Renal cortical epithelial cell (primary cell): ENCODE measurements at places on chromosomes 7 and 10. TPM values are rescaled to one million over a fixed set of nuclear protein-coding genes. Genes with fewer than 3 reads are reported as not detected.

- no peak for DNase-seq
Observed at GRCh38 chr7:47677093-47677492, 95.2 kb upstream of the TNS3 start.

DNA sequence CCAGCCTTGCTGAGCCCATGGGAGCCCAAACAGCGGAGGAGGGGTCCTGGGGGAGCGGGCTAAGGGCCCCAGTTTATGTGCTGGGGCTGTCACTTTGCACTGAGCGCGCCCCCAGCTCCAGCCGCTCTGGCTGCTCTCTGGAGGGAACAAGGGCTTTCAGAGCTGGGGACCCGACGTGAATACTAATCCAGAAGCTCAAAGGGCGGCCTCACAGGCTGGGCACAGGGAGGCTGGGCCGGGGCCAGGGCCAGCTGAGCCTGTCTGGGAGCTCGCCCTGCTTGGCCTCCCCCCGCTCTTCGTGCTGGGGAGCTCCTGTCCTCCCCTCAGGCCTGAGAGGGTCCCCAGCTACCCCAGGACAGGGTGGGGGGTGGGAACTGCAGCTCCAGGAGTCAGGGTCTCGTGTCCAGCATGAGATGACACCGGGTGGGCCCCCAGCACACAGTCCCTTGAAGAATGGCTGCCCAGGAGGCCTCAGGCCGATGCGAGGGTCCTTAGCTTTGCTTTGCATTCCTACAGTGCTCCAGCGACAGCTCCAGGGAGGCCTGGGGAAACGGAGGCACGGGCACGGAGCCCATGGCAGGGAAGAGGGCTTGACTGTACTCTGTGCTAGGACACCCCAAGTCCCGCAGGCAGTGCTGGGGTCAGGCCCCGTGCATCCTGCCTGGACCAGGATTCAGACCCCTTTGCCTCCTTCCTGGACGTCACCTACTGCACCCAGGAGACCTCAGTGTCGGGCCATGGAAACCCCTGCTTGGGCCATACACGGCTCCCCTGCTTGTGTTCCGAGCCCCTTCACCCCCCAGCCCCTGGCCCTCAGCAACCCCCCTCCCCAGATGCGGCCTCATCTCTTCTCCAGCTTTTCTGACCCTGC is 5.8 kb upstream of the AMZ1 start:
- DNase-seq, result no peak

GRCh38 chr10:99659868-99660366 is 608 bp downstream of the ENTPD7 start:
- no peak for DNase-seq

- DNase-seq, result peak; percentile 76
Observed at GRCh38 chr10:30151581-30152389, 92.4 kb upstream of the JCAD start.

The TMEM213 gene
- 1.2 TPM in 1 of 2 replicates, not detected in the other for total RNA-seq

The SPDYE2 gene
- 0.10 TPM in 1 of 2 replicates, not detected in the other for total RNA-seq

- DNase-seq, result peak; percentile 61
Observed at GRCh38 chr7:132066761-132067171, 509.5 kb downstream of the PLXNA4 start.

GRCh38 chr10:62626817-62627216 is 177.7 kb upstream of the ADO start:
- peak; percentile 12 for DNase-seq

DNA sequence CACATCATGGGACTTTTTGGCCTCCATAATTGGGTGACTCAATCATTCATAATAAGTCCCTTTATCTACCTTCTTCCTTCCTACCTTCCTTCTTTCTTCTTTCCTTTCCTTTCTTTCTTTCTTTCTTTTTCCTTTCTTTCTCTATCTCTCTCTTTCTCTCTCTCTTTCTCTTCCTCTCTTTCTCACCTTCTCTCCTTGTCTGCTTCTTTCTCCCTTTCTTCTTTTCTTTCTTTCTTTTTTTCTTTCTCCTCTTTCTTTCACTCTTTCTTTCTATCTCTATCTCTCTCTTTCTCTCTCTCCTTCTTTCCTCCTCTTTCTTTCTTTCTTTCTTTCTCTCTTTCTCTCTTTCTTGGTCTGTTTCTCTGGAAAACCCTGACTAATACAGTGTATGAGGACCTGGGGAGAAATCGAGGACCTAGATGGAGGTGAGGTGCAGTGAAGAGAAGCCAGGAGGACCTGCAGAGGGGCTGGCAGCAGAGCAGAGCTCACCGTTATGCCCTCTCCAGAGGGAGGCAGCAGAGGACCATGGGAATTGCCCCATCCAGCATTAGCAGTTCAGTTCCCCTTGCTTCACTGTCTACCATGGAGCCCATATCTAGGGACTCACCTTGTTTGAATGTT is 52.7 kb upstream of the BTRC start:
- peak; percentile 50 for DNase-seq

DNA sequence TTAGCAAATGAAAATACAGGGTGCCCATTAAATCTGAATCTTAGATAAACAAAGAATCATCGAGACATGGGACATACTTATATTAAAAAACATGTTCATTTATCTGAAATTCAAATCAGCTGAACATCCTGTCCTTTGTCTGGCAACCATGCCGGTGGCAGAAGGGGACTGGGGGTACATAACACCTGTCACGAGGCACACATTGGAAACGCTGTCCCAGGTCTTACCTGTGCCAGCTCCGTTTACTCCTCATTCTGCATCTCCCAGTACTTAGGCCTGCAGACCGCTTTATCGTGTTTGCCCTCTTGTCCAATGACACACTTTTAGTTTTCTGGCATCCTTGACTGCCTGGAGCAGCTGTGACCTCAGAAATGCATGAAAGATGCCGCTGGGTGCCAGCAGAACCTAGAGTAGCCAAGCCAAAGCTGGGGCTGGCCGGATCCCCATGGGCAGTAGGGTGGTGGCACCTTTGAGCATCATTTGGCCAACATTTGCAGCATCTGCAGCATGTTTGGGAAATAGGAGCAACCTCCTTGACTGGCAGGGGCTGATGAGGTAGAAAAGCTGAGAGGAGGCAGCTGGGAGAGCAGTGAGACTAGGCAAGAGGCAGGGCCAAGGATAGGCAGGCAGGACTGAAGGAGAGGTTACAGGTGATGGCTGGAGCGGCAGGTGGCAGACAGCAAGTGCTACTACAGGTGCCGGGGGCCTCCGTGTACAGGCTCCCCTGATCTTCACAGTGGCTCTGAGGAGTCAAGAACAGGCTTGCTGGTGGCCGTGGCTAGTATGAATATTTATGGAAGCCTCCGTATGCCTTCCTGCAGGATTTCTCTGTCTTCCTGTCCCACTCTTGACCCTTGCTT is 62.3 kb upstream of the BTBD16 start:
- no peak for DNase-seq

DNA sequence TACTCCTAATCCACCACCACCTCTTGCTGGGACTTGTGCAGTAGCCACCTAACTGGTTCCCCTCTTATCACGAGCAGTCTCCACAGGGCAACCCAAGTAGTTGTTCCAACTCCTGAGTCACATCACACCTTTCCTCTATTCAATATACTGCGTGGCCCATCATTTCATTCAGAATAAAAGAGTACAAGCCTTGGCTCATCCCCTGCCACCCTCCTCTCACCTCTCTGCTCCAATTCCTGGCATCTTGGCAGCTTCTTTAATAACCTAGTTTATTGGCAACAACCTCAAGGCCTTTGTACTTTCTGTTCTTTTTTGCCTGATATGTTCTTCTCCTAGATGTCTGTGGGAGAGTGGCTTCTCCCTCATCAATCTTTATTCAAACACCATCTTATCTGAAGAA is 199.4 kb downstream of the KIAA1217 start:
- no peak for DNase-seq

- DNase-seq, result no peak
Observed at GRCh38 chr10:91366704-91367103, 43.4 kb upstream of the HECTD2 start.

The FAM221A gene
- 4.8 and 14.8 TPM in 2 replicates for total RNA-seq

The GSTO2 gene
- total RNA-seq, result 8.5 and 8.9 TPM in 2 replicates

DNA sequence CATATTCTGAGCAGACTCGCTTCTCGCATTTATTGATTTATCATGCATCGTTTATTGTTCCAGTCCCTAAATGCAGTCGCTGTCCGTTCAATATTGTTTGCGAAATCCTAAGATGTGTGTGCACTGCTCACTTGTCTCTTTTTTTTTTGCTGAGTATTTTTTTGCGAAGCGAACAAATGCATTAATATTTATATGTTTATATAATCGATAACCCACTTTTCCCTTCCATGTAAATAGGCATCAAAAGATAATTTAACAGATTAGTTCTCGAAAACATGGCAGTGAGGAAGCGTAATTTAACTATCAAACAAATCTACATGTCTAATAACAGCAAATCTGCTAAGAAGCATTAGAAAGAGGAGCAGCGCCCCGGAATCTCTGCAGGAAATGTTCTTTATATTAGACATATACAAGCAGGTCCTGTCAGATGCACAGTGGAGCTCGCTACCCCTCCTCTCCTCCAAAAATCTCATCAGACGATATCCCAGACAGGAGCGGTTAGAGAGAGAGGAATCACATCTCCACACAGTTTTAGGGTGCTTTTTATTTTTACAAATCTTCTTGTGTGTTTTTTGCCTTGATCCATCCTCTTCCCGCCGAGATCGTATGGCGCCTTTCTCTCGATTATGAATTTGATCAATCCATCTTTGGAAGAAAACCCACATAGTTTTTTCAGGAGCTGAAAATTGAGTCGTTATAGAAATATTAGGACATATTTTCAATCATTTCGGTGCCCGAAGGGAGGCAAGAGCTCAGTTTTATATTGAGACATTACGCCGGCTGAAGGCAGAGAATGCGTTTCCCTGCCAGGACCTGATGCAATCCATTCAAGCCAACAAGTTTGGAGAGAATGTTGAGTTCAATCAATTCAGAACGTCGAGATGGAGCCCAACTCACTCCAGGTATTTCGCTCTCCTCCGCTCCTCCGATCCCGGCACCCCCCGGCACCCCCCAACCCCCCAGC is at the start of gene ARID5B:
Gene ARID5B (plus strand): TSS at position 871 of the 964 bp plus-strand sequence. CDS start 11 bp downstream, at position 882.
- DNase-seq, result peak; percentile 54

The HTR5A gene
- total RNA-seq, result not detected in 2 replicates

- no peak for DNase-seq
Observed at GRCh38 chr7:77838929-77839491, 40.4 kb downstream of the PHTF2 start.

DNA sequence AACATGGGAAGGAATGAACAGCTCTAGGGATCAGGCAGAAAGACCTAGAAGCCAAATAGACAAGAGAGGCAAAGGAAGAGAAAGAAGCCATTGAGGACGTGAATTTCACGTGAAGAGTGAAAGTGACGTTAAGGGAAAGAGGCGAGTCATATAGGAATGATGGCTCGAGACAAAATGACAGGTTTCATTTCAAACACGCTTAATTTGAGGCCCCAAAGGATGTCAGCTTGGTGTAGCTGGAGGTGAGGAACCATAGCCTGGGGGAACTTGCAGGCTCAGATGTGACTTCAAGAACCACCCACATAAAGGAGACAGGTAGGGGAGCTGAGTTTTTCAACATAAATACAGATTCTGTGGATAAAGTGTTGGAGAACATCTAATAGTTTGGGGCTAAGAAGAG is 84.3 kb upstream of the ATP6V0A4 start:
- DNase-seq, result no peak
